Stimulated activated CD4-positive, alpha-beta T cell treated with anti-CD3 and anti-CD28 coated beads, Interleukin-1b, Interleukin-23, amount 100 ng/mL, for 24 hours (primary cell): ENCODE measurements at places on chromosomes 6 and 20.

- no peak for DNase-seq
Observed at GRCh38 chr6:116221911-116222310, 32.0 kb downstream of the TSPYL4 start.

GRCh38 chr20:1898482-1899240, 3.5 kb downstream of the SIRPA start:
- DNase-seq, result no peak

GRCh38 chr6:68313911-68314310, 321.2 kb upstream of the ADGRB3 start:
- DNase-seq, result no peak

DNA sequence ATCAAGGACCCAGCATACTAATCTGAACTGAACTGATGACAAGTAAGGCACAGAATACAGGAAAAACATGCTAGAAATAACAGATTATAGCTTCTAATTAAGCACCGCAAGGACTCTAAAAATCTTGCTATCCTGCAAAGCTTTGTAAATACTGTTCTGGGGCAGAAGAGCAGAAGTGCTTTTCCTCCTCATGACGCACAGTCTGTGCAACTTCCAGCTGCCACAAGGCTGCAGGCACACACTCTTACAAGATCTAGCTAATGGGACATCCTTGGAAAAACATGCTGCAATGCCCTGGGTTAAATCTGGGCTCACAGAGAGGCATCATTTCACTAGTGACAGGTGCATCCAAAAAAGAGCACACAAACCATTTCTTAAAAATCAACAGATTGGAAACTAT, 188.6 kb downstream of the GJA10 start:
- no peak for DNase-seq

- DNase-seq, result no peak
Observed at GRCh38 chr6:125700581-125701353, 48.7 kb upstream of the HEY2 start.

GRCh38 chr6:112235956-112236355, 18.4 kb downstream of the LAMA4 start:
- peak; percentile 51 for DNase-seq

GRCh38 chr6:16644540-16645250, 116.6 kb downstream of the ATXN1 start:
- no peak for DNase-seq

GRCh38 chr6:50635429-50635828, 77.9 kb upstream of the TFAP2D start:
- no peak for DNase-seq

- no peak for DNase-seq
Observed at GRCh38 chr20:10877342-10877741, 203.5 kb upstream of the JAG1 start.

DNA sequence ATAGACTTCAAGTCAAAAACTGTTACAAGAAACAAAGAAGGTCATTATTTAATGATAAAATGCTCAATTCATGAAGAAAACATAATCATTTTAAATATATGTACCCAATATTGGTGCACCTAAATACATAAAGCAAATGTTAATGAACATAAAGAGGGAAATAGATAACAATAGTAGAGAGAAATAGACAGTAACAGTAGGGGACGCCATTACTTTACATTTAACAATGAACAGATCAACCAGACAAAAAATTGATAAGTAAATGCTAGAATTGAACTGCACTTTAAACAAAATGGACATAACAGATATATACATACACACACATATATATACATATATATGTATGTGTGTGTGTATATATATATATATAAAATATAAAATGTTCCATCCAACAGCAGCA, 37.4 kb downstream of the IL22RA2 start:
- no peak for DNase-seq

DNA sequence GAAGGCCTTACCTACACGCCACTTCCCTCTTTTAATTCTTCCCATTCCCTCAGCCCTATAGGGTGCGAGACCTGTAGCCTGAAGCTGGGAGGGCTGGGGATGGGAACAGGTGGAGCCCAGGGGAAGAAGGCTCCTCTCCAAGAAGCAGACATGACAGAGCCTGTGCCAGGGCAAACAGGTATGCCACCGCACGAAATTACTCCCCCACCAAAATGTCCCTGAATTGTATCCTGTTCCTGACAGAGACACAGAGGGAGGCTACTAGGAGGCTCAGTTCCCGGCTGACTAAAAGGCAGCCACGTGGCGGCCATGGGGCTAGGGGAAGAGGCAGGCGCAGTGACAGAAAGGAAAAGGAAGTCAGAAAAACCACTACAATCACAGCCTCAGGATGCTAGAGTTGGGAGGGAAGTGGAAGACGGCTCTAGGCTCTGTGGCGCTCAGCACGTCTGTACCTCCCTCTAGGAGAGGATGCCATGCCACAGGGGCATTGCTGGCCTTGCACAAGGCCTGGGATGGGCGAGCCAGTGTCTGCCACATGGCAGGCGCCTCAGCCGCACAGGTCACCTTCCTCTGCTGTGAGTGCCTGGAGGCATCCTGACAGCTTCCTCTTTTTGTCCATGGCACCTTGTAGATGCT, 27.7 kb downstream of the TFEB start:
- no peak for DNase-seq

DNA sequence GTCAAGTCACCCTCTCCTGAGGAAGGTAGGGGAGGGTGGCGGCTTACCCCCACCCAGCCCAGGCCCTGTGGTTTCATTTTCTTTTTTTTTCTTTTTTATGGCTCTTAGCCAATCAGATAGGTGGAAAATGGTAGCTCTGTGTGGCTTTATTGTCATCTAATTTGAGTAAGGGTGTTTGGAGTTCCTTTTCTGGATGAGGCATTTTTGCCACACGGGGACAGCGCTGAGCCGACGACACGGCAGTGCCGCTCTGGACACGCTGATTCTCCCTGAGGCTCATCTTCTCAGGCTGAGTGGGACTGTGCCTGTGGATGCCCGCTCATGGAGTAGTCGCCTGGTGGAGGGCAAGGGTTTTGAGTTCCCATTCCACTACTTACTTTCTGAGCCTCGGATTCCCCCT, 37.6 kb upstream of the ANGPT4 start:
- no peak for DNase-seq

DNA sequence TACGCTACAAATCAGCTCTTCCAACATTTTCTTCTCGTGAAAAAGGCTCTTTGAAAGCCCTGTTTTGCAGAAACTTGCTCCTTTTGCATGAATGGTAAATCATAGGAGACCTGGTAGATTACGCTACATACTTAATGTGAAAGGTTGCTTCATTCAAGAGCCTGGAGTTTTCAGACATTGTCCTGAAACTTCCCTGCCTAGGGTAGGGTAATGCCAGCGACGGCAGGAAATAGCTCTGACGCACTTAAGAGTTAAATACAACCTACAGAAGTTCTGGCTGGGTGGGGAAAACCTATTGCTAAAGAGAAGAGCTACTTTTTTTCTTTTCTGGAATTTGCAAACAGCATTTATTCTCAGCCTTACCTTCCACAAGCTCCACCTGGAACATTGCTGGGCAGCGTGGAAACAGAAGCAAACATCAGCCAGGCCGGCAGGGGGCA, 144.5 kb downstream of the LPA start:
- DNase-seq, result no peak

DNA sequence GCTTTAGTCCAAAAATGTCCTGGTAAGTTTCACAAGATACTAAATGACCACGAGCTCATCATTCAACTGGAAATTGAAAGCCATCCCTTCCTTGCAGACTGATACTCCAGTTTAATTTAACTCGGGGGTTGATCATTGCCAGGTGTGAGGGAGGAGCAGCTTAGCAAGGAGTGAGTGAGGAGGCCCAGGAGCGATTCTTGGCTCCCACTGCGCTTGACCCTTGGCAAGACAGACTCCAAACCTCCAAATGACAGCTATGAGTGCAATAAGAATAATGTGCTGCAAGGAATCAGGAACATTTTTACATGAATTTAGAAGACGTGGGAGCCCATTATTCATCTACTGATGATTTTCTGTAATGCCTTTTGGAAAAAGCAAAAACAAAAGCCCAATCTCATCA, 64.9 kb downstream of the LAMA4 start:
- no peak for DNase-seq

GRCh38 chr20:5095931-5096330, 23.8 kb downstream of the PCNA start:
- no peak for DNase-seq

GRCh38 chr6:99282479-99283062, 66.9 kb downstream of the FAXC start:
- no peak for DNase-seq

- no peak for DNase-seq
Observed at GRCh38 chr6:131293472-131293911, 158.2 kb downstream of the AKAP7 start.

GRCh38 chr20:17570347-17571152, 675 bp downstream of the DSTN start:
- DNase-seq, result no peak

GRCh38 chr6:9272671-9273070, 837.3 kb upstream of the SLC35B3 start:
- no peak for DNase-seq

- no peak for DNase-seq
Observed at GRCh38 chr6:105397987-105398386, 4.9 kb downstream of the PREP start.

DNA sequence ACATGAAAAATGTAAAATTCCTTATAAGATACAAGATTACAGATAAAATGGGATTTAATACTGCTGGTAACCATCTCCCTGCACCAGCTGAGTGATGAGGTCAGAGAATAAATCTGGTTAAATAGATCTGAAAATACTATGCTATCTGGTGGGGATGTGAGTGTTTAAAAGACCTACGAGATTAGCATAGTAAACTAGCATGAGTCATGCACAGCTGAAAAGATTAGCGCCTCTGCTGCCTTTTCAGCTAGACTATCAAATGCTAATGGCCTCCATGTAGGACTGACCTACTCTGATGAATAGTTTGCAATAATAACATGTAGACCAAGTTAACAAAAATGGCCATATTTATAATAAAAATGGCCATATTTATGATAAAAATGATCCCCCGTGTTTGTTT, 553.3 kb downstream of the C6orf118 start:
- DNase-seq, result no peak

GRCh38 chr20:35497780-35498189, 31.7 kb downstream of the C20orf173 start:
- no peak for DNase-seq

- DNase-seq, result no peak
Observed at GRCh38 chr6:158014505-158015187, 33.0 kb downstream of the SYNJ2 start.

DNA sequence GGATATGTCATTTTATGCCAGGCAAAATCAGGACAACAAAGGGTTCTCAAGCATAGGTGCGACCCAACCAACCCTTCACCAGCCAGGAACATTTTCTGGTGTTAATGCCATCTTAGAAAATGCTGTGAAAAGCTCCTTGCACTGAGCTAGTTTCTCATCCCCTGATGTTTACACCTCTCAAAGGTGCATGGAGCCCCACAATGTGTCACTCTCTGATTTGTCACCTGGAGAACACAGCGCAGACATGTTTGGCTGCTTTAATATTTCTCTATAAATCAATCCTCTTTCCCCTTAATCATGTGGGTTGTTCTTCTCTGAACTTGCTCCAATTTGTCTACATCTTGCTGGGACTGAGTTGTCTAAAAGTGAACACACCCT, 244.3 kb downstream of the TSHZ2 start:
- no peak for DNase-seq

DNA sequence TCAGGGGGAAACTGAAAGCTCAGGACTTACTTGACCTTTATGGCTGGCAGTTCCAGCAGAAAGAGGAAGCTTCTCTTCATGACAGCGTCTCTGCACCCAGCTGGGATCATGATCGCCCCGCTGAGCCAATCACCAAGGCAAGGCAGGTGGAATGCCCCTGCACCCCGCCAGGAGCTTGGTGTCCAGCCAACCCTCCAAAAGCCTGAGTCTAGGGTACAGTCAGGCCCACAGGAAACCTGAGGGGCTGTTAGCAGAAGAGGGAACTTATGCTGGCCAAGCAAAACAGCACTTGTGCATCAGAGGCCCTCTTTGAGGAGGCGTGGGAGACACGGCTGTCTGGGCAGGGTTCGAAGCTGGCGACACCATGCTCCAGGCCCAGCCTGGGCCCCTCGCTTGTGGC, 188.3 kb upstream of the GMDS start:
- DNase-seq, result no peak

DNA sequence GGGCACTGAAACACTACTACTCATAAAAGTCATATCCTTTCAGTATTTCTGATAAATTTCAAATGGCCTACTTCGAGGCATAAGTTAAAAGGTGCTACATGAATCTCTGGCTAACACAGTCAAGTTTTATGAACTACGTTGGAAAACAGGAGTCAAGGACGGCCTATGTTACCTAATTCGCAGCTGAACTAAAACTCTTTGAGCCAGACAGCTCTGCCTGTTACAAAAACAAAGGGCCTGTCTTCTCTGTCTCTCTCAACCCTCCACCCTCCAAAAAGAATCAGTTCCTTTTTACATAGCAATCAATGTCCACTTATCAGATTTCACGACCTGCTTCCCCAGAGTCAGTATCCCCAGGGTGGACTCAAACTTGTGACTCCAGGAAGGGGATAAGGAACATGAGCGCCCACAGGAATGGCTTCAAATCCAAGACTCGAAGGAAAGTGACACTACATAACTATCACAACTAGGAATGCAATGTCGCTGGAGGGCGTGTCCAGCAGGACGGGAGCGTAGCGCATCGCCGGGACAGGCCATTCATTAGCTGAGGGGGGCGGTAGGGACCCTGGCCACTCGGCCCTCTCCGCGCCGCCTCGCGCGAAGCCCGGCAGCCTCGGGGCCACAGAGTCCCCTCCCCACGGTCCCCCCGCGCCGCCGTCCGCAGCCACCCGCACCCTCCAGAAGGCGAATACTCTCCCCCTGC, 591 bp downstream of the IBTK start:
- peak; percentile 11 for DNase-seq

DNA sequence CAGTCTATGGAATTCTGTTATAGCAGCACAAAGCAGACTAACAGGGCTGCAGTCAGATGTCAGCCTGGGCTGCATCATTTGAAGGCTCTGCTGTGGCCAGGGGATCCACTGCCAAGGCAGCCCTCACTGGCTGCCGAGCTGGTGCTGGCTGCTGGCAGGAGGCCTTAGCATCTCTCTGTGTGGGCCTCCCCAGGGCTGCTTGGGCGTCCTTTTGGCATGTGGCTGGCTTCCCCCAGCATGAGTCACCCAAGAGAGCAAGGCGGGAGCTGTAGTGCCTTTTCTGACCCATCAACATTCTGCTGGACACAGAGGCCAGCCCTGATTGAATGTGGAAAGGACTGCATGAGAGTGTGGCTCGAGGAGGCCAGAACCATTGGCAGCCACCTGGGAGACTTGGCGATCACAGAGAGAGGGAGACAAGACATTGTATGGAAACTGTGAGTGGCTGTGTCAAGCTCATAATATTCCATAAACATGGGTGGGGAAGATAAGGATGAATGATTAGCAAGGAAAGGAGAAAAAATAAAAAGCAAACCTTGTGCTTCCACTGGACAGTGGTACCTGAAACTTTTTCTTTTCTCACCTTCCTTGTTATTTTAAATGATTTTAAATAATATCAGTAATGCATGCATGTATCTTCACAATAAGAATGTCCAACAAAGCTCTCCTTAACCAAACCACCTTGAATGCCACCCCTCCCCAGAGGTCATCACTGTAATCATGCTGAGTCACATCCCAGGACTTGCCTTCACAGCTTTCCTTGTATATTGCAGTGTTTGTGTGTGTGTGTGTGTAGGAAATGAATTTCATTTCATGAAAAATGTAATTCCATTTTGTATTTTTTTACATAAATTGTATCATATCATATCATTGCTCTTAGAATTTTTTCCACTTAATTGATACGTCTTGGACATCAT, 55.0 kb upstream of the VSX1 start:
- no peak for DNase-seq
